Bone marrow (tissue), 2 donors: ENCODE measurements at places on chromosomes 5 and 9.
A peak's percentile ranks its signal among the peaks of the same experiment; 100 is the strongest.

GRCh38 chr9:132754236-132754635 is 84.0 kb downstream of the GTF3C4 start:
- DNase-seq = no peak

DNA sequence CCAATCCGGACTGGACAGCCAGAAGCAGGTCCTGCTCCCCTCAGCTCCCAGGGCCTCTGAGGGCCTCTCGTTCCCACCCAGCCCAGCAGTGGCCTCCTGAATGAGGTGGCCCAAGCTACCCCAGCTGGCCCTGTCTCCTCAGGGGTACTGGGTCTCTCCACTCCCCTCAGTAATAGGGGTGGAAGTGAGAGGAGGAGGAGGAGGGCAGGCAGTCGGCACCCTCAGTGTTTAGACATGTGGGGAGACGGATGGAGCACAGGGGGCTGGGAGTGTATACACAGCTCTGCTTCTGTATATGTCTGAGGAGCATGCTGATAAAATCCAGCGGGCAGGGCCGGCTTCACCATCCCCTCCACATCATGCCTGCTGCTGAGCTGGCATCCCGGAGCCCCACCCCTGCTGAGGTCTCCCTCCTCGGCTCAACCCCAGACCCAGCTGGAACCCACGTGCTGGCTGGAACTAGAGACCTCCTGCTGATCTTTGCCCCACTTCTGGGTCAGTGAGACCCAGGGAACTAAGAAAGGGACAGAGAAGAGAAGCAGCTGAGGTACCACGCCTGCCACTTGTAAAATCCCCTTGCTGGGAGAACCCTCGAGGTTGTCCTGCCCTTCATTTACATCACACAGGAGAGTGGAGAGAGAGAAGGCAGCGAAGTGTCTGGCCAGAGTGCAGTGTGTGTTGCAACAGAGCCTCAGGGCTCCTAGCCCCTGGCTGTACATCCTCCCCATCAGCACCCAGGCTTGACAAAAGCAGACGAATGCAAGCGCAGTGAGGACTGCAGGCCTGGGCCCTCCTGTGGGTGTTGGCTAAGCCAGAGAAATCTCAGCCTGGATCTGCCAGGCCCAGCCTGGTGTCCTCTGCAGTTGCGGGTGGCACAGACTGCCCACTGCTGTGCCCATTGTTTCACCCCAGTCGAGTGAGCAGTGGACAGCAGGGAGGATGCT is 77.5 kb downstream of the PSD2 start:
- DNase-seq = no peak

DNA sequence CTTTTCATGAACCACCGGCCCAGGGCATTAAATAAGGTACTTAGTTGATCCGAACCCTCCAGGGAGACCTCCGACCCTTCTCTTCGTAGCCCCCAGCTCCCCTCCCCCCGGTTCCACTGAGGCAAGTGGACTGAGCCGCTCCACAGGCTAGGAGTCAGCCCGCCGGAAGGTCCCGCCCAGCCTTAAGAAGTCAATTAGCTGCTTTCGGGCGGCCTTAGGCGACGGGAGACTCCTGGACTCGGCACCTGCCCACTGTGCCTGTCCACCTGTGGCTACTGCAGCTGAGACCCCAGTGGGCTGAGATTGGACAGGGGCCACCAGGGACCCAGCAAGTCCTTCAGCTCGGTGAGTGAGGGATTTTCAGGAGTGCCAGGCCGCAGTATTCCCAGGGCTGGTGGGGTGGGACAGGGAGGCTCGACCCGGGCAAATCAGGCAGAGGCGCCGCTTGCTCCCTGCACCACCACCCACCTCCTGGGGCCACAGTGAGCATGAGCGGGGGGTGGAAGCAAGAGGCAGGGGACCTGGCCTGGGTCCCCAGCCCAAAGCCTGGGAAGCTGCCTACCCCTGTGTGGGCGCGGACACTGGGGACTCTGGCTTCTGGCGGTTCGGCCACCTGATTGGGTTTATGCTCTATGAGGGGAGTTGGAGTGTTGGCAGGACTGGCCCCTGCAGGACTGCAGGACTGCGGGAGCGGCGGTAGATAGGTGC is 39.6 kb upstream of the SPATA31E1 start:
- DNase-seq = no peak

GRCh38 chr9:114228016-114228808 is 72.9 kb downstream of the COL27A1 start:
- no peak for DNase-seq

GRCh38 chr5:145629047-145629446 is 206.1 kb downstream of the PRELID2 start:
- no peak for DNase-seq

DNA sequence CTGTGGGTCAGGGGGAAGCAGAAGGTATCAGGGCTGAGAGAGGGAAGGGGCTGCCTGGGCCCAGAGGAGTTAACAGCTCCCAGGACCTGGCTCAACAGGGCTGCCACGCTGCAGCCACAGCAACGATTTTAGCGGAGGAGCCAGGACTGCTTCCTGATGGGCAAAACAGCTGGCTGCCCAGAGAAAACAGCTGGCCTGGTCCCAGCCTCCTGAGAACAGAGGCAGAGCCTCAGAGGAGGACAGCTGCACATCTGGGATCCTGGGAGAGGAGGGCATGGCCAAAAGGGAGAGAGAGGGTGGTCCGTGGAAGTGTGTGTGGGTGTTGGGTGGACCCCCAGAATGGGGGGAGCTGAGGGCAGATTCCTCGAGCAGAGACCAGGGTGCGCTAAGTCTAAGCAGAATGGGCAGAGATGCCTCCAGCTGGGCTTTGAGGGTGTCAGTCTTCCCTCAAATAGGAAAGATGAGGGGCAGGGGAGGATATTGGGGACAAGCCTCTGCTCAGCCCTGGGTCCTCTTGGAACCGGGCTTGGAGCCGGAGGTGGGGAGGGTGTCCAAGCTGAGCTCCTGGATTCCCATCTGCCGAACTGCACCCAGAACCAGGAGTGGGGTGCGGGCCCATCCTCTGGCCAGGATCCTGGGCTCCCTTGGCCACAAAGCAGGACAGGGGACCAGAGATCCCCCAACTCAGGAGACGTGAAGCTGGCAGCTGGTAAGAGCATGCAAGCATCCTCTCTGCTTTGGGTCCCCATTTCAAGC is 9.1 kb upstream of the CERCAM start:
- no peak for DNase-seq

GRCh38 chr5:136780518-136780917 is 415.2 kb upstream of the TRPC7 start:
- DNase-seq = no peak

GRCh38 chr5:36526537-36526936 is 79.9 kb upstream of the SLC1A3 start:
- no peak for DNase-seq

DNA sequence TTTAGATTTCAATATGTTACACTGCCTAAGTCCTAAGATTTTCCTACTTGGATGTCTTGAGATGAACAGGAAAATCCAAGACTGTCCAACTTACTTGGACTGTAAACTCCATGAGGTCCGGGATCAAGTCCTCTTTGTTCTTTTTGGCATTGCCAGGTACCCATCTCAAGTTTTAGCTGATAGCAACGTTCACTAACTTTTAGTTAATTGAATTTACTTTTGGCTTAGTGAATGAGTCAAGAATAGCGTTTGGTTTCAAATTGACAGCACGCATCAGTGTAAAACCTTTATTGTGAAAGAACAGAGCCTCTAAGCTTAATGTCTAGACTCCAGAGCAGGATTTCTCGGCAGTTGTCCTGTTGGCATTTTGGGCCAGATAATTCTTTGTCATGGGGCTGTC is 37.2 kb downstream of the ALDH1A1 start:
- DNase-seq = no peak

GRCh38 chr5:2399804-2400203 is 351.7 kb downstream of the IRX2 start:
- DNase-seq = no peak

DNA sequence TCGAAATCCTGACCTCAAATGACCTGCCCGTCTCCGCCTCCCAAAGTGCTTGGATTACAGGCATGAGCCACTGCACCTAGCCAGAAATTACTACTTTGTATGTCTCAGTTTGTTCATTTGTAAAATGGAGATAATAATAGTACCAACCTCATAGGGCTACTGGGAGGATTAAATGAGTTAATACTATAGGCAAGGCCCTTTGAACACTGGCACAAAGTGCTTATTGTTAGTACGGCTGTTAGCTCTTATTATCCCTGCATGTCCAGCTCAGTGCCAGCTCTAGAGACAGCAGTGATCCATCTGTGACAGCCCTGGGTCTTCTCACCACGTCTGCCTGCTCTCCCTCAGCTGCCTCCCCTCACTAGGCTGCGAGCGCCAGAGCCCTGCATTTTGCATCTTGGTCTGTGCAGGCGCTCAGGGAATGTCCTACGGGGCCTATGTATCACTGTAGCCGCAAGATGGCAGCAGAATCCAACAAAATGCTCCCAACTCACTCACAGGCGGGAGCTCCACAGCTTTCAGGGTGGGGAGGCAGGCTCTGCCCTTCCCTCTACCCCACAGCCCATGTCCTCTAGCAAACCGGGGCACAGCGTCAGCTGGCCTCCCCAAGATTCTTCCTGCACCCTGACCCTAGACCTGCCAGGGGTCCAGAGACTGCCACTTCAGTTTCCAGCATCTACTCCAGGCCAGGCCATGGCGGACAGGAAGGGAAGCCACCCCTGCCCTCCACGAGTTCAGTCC is 17.7 kb upstream of the AKNA start:
- DNase-seq = peak; percentile 41

DNA sequence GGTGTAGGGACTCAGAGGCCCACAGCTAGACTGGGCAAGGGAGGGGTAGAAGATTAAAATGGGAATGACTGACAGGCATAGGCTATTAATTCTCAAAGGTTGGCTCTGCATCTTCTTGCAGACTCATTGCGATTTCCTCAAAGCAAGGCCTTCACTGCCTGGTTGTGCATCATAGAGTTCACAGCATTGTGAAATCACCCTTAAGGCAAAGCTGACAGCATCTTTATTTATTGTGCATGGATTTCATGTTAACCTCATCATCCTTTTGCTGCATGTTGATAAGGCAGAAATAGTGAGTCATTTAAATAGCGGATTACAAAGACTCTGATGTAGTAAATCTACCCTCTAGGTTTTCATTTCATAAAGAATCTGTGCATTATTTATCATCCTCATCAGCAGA is 13.6 kb upstream of the PALM2AKAP2 start:
- no peak for DNase-seq

- no peak for DNase-seq
Measured at GRCh38 chr5:160071516-160071915, 47.7 kb downstream of the PWWP2A start.

DNA sequence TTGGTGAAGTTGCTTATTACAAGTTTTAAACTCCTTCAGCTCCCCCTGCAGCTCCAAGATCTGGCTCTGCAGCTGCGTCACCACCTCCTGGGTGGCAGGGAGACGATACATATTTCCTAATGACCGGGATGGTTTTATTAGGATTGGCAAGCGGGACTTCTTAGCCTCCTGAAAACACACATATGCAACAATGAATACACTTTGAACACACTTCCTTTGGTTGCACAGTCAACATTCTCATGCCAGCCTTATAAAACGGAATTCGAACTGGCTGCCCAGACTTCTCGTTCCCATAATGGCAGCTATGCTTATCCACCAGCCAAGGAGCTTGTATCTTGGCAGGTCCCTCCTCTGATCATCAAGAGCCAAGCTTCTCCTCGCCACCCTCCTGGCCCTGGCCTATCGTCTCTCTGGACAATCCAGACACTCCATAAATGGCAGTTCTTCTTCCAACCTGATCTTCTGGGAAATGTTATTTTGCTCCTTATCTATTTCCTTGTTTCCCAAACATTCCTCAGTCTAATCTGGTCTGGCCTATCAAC is 131.9 kb downstream of the CDK5RAP2 start:
- DNase-seq = no peak

- DNase-seq = no peak
Measured at GRCh38 chr9:23557689-23558088, 268.4 kb downstream of the ELAVL2 start.

GRCh38 chr5:138538943-138539627 is 4.0 kb downstream of the ETF1 start:
- DNase-seq = no peak

- no peak for DNase-seq
Measured at GRCh38 chr9:129038109-129038852, 1.9 kb downstream of the MIGA2 start.

GRCh38 chr5:139276426-139276825 is 17.1 kb upstream of the MATR3 start:
- no peak for DNase-seq

DNA sequence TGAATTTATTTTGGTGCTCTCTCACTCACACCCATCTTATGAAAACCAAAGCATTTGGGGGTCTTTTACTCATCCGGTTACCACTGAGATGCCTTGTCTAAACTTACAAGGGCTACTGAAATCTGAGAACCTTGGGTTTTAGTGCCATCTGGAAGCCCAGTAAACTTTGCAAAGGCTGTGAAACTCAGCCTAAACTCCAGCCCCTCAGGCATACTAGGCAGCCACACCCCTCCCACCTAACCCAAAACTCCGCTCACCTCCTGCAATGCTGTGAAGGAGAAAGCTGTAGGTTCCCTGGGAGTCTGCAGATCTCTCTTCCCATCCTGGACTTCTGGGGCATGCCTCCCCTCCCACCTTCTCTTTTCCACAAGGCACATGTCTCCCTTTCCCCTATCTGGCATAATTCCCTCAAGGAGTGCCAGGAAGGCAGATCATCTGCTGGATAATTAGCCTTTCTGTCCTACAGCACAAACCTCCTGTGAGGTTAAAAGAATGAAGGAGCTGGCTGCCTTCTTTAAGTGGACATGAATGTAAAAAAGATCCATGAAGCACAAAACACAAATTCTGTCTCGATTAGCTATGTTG is 71.5 kb upstream of the ANXA1 start:
- no peak for DNase-seq

- no peak for DNase-seq
Measured at GRCh38 chr9:119795395-119795794, 426.2 kb upstream of the BRINP1 start.

- no peak for DNase-seq
Measured at GRCh38 chr5:154010660-154011059, 28.1 kb downstream of the FAM114A2 start.

DNA sequence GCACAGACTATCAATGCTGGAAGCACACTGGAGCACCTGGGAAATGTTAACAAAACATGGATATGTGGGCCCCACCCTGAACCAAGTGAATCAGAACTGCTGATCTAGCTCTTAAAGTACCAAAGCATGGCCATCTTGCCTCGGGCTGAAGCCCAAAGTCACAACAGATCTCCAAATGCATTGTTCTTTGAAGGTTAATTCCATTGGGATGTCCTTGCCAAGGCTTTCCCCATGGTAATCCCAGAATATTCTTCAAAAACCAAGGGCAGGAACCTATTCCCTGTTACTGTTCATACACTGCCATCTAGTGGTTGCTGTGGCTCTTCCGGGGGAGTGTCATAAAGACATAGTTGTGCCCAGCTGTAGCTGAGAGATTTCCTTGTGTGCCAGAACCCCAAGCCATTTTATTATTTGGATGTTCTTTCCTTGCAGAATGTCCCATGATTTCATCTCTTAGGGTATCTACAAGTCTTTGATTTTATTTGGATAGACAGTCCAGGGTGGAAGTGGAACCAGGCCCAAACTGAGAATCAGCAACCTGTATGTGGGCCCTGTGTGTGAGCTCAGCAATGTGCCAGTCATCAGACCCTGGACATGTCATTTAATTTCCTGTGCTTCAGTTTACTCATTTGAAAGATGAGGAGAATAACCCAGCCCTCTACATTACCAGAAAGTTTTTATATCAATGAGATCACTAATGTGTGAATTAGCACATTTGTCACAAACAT is 290.0 kb downstream of the ACTL7B start:
- DNase-seq = no peak

- DNase-seq = no peak
Measured at GRCh38 chr9:21080793-21081192, 3.1 kb upstream of the IFNB1 start.

GRCh38 chr5:74642543-74642863 is 2.0 kb upstream of the ENC1 start:
- DNase-seq = no peak
